ENCODE measurements at places on chromosomes 12 and 14.
A peak's percentile ranks its signal among the peaks of the same experiment; 100 is the strongest.

DNA sequence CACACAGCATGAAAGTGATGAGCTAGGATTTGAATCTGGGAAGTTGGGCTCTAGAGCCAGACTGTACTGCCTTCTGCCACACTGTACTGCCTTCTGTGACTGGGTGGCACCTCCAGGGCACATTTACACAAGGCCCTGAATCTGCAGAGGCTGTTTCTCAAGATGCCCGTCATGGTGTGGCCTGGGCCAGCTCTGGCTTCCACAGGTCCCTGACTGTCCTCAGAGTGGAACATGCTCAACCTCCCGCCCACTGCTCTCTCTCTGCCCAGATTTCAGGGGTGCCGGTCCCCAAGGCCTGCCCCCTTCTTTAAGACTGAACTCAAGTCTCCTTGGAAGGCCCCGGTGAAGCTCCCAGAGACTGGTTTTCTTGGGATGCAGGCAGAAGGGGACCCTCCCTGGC is 50.2 kb downstream of the C14orf132 start:
- no peak for DNase-seq

DNA sequence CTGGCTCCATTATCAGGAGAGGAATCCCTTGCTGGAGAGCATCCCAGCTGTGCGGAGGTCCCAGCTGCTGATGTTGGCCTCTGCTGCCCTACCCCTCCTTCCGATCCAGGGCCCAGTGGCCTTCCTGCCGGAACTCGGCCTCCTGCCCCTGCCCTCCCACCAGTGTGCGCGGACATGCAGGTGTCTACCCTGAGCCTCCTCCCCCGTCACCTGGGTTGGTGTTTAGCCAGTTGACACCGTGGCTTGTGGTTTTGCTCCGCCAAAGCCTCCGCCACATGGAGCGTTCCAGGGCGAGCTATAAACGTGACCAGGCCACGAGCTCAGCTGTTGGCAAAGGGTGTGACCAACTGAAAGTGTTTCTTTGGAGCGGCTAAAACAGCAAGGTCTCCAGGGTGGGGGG is 1104.3 kb downstream of the BCL11B start:
- no peak for DNase-seq

GRCh38 chr14:54671537-54671936 is 104.6 kb downstream of the SAMD4A start:
- DNase-seq: no peak

DNA sequence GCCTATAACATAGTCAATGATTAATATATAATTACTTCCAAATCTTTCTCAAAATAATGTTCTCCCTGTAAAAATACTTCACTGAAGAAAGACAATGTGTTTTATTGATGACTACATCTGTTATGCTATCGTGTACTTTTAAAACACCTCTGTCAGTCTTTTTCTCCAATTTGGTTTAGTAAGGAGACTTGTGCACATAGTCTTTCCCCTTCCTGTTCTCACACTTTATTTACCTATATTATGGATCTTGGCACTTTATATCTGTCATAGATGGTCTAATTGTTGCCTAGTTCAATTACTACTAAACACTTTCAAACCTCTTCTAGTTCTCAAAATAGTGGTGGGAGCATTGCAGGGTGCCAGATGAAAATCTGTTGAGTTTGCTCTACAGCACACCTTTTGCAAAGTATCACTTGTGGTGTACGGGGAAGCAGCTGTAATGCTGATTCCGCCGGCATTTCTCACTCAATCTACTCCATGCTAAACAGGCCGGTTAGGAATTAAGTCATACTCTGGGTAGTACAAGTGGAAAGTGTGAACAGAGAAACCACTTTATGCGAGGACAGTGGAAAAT is 1.1 kb upstream of the INSM2 start:
- DNase-seq: no peak

DNA sequence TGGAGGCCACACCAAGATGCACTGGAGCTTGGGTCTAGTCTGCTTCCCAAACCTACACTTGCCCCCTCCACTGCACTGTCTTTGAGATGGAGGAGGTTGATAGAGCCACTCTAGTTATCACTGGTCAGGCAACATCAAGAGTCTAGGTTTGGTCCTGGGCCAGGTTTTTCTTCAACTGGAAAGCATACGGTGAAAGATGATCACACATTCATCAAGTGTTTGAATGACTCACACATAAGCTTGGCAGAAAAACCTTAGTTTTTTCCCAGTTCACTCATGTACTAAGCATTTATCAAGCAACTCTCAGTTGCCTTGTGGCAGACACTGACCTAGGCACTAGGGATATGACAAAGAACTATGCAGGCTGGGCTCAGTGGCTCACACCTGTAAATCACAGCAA is 84.5 kb downstream of the PLEKHG3 start:
- DNase-seq: peak; percentile 82

DNA sequence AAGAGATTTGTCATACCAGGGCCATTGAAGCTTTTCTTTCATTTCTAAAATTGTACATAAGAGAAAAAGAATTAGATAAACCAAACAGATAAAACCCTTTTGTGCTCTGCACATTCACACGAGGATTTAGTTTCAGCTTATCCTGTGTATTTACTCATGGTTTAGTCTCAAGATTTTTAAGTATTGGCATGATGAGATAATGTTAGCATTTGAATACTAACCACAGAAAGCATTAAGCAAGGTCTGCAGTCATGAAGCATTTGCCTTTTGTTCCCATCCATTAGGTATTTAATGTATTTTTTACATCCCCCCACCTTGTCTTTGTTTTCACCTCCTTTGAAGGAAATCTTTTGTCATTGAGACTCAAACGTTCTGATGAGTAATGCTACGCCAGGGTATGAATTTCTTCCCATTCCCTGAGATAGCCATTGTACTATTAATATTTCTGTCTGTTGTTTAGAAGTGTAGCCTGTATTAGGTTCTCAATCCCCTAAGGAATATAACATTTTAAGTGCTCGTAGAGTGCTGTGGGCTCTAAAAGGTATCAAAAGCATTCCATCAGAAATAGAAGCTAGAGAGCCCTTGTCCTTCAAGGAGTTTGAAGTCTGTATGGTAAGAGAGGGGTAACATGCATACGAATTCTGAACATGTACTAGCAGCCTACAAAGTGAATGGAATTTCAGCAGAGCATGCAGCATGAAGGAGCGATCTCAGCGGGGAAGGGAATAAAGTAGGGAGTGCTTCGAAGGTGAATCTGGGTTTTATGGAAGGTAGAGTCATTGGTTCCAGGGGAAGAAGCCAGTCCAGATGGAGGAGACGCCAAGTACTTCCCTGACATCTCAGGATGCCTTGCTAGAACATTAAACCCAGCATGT is 22.3 kb downstream of the CRADD start:
- peak; percentile 43 for DNase-seq

DNA sequence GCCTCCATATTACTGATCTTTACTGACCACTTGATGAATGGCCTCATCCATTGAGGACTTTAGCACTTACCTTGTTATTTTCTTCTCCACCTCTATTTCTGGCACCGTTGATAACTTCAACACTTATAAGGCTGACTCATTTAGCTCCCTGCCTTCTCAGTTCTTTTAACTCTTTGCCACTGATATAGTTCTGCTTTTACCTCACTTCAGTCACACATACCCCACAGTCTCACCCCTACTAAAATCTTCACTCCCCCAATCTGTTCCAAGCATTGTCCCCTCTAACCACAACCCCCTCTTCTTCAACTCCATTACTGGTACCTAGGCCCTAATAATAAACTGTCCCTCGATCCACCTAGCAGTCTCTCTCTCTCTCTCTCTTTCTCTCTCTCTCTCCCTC is 141.0 kb downstream of the PAH start:
- DNase-seq: no peak

- no peak for DNase-seq
These were observed 113.0 kb downstream of the TBC1D30 start for GRCh38 chr12:64937452-64937851.

GRCh38 chr12:116382686-116383530 is 105.4 kb upstream of the MED13L start:
- peak; percentile 90 for DNase-seq

DNA sequence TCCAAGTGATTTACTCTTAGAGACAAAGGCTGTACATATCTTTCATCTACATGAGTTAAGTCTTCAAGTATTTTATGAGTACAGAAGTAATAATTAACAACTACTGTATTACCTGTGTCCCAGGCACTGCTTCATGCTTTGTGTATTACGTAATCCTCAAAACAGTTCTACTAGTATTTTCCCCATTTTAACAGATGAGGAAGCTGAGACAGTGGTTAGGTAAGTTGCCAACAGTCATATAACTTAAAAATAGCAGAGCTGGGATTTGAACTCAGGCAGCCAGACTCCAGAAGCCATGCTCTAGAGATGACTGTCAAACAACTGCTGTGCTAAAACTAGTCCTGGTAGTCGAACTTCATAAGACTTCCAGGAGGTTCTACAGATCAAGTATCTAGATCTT is 10.7 kb downstream of the TRMT5 start:
- DNase-seq: peak; percentile 49

- no peak for DNase-seq
These were observed 416.5 kb downstream of the NELL2 start for GRCh38 chr12:44459569-44459968.

- no peak for DNase-seq
These were observed 34.1 kb downstream of the CCDC85C start for GRCh38 chr14:99569725-99570543.

DNA sequence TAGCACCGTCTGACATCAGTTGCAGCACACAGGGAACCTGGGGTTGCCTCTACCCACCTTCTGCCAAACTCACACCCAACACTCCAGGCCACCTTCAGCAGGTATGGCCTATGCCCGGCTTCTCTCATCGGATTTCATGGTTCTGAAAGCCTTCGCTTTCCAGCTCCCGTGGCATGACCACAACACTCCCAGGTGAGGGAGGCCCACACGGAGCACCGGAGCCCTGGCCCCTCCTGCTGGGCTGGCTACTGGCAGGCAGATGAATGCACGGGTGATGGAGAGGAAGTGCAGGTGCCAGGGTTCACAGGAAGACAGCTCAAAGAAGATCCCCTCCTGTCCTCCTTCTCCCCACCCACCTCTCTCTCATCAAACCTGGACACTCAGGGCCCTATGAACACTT is 37.2 kb downstream of the CACNA2D4 start:
- no peak for DNase-seq

DNA sequence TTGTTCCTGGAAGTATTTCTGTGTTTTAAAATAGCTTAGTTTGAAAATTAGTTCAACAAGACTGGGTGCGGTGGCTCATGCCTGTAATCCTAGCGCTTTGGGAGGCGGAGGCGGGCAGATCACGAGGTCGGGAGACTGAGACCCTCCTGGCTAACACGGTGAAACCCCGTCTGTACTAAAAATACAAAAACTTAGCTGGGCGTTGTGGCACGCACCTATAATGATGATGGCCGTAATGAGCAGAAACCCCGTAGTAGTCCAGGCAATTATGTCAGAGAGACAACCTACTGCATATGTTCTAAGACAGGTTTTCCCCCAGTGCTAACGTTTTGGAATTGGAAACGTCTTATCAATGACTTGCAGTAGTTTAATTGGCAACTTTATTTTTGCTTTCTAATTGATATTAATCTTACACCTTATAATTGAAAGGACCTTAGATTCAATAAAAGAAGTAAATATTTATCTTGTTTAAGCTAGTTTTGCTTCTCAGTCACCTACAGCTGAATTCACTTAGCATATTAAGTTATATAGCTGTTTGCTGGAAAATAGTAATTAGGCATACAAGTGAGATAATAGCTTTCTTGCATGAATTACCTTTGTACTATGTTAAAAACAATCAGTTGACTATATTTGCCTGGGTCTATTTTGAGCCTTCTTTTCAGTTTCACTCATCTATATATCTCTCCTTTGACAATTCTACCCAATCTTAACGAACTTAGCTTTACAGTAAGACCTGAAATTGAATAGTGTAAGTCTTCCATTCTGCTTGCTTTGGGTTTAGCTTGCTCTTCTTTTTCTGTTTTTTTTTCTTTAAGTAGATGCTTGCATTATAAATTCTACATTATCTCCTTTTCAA is 15.6 kb downstream of the CLECL1 start:
- no peak for DNase-seq

GRCh38 chr12:85060916-85061315 is 24.8 kb downstream of the LRRIQ1 start:
- DNase-seq: no peak
